Lower leg skin (tissue), 4 donors: ENCODE measurements at places on chromosomes 3 and 15. TPM values are rescaled to one million over a fixed set of nuclear protein-coding genes. Genes with fewer than 3 reads are reported as not detected.

The KLHL40 gene
- total RNA-seq, result not detected

The ABCF3 gene
- total RNA-seq, result 62.9 TPM

The IFT80 gene
- 9.7 TPM for total RNA-seq

The FBXO40 gene
- total RNA-seq, result not detected

The TMCO5A gene
- total RNA-seq, result not detected

DNA sequence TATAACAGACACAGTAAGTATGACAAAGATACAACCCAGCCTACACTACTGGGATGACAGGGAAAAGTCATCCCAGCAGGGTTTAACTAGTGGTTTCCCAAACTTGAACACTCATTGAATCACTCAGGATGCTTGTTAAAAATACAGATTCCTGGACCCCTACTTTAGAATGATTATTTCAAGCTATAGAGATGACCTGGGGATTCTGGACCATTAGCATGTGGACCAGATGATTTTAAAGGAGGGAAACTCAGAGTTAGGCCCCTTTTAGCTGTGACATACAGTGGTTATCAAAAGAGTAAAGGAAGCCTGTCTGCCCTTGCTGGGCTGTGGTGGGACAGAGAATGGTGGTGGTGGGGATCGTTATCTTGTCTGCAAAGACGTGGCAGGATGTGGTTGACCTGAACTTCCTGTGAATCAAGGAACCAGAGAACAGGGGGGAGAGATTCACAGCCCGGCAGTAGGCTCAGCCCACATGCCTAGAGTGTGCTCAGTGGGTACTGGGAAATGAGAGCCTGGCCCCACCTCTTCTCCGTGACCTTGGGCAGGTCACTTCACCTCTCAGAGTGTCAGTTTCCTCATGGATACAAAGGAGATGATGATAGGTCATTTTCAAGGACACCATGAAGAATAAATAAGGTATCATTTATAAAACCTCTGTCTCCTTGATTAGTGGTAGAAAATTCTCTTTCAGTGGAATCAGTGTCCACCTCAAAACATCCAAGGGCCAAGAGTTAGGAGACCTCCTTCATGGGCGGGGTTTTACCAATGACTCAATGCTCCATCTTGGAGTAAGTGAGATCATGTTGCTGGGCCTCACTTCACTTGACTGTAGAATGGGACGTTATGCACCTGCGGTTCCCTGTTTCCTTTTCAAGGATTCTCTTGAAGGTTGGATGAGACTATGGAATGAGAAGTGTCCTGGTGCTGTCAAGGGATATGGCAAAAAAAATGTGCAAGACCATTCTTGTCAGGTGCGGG lies 306.5 kb downstream of the RPLP1 start:
- DNase-seq, result peak; percentile 27

GRCh38 chr3:129015388-129016105 lies 14.4 kb downstream of the EFCC1 start:
- DNase-seq, result no peak

DNA sequence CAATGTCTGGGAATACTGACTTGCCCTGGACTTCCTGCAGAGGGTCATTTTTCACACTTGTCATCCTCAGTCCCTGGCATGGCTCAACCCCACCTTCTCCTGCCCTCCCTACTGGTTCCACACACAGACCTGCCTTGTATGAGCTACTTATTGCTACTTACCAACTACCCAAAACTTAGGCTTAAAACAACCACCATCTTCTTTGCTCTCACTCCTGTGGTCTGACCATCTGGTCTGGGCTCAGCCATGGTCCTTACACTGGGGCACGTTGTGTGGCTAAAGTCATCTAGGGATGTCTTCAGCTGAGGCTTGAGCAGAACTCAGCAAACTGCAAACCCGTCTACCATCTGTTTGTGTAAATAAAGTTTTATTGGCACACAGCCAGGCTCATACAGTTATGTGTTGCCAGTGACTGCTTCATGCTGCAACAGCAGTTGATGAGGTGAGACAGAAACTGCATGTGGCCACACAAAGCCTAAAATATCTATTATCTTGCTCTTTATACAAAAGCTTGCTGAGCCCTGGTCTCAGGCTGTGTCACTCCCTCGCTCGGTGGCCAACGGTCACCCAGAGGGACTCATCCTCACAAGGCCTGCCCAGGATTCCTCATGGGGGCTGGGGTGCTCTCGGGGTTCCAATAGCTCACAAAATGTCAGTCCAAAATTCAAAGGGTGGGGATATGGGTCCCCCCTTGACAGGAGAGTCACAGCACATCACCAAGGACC lies 43.5 kb downstream of the KLF15 start:
- no peak for DNase-seq

DNA sequence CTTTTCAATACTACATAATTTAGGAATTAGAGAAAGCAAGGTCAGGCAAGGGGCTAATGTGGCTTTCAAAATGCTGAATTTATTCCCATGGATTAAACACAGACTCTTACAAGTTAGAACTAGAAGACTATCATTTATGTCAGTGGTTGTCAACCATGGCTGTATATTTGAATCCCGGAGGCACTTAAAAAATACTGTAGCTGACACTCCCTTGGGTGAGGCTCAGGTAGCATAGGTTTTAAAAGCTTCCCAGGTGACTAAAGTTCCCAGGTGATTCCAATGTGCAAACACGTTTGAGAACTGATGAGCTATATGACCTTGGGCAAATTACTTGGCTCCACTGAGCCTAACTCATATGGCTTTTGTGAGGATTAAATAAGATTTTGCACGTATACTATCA lies 29.6 kb downstream of the AAGAB start:
- DNase-seq, result peak; percentile 32

DNA sequence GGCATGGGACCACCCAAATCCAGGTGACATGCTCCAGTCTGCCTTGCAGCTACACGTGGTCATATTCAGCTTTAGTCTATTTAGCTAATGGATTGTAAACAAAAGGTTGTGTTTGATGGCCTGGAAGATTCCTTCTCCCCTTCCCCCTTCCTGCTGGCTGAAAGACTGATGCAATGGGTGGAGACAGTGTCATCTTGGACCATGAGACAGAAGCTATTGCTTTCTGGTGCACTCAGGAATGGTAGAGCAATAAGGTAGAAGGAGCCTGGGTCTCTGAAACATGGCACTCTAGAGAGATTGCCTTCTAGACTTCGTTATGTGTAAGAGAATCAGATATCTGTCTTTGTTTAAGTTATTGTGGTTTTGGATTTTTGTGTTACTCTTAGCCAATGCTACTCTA lies 25.7 kb upstream of the PTX3 start:
- DNase-seq, result no peak

DNA sequence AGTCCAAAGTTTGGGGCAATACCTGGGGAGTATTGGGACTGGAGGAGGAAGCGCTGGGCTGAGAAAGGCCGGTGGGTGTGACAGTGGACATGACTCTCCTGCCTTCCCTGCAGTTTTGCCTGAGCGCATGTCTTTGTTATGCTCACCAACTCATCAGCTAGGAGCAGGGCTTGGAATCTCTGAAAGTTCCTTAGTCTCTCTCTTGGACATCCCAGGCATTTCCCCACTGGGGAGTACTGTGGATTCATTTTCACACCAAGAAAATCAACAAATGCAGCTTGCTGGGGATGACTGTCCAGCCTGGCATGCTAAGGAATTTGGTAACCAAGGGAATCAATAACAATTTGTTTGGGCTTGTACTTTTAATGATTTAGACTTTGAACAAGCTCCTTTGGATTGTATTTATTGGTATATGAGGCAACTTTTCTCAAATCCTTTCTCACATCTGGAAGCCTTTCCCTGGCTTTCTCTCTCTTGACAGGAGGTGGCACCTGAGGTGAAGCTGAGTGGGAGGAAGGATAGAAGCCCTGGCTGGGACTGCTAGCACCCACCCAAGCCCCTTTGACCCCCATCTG lies 48.5 kb upstream of the CHST2 start:
- no peak for DNase-seq

DNA sequence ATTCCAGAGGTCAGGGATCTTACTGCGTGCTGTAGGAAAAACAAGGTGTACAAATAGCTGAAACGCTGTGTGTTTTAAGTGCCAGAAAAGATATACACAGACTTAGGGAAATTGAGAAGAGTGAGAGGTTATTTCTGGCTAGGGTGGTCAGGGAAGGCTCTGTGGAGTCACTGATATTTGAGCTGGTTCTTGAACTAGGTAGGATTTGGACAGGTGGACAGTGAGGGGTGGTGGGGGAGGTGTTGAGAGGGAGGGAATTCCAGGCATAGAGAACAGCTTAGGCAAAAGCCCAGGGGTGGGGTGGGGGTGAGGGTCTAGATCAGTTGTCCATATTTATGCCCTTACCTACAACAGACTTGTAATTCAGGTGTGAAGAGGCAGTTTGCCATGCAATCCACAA lies 7.0 kb downstream of the SEMA6D start:
- no peak for DNase-seq

DNA sequence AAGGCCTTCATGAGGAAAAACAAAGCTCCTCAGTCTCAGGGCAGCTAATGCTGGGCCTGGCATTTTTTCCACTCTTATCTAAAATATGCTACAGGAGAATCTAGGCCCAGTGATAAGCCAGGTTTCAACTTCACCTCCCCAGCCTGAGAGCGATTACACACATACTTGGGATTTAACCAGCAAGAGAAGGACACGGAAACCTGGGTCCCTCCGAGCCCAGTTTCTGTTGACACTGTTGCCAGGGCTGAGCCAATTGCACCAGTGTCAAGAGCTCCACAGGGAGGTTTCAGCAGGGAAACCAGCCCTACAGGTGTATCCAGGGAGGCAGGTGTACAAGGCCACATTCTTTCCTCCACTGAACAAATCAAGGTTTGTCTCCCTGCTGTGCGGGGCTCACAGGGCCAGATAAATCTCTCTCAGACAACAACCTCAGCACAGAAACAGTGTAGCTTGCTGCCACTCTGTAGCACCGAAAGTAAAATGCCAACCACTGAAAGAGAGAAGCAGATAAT lies 85.4 kb downstream of the MAGI1 start:
- DNase-seq, result peak; percentile 47

DNA sequence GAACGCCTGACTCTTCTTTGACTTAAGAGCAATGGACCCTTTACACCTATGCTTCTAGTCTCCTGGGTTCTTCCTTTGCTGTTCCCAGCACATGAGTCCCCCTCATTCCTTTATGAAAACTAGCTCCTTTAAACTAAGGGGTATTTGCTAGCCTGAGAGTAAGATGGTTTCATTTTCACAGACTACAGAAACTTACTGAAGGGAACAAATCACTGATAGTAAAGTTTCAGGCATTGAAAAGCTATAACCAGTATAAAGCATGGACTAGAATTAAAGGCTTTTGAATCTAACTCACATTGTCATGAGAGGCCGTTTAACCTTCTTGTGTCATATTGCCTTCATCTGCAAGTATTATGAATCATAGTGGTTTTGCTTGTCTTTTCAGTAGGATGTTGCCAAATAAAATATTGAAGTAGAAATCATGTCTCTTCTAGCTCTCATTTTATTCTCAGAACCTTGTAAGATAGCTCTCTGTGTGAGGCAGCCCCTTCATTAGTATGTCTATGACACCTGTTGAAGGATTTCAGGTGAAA lies 765.9 kb downstream of the NR2F2 start:
- no peak for DNase-seq

GRCh38 chr15:86009727-86010126 lies 69.9 kb upstream of the AGBL1 start:
- DNase-seq, result no peak

- no peak for DNase-seq
These were observed 439.8 kb upstream of the ARRDC4 start for GRCh38 chr15:97520689-97521088.

DNA sequence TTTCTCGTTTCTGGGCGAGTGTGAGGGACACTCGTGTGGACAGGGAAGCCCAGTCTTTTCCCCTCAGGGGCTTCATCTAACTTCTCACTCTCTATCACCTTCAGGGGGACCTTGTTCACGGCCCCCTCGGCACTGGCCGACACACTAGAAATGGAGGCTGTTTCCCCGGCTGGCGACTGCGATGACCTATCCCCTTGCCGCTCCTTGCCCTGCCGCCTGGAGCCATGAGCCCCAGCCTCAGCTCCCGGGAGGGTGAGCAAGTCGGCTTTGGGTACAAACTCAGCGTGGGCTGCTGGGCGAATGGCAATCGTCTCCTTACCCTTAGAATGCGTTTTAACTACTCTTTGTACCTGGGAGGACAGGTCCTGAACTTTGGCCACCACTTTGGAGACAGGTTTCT lies 41.0 kb downstream of the FMN1 start:
- no peak for DNase-seq

DNA sequence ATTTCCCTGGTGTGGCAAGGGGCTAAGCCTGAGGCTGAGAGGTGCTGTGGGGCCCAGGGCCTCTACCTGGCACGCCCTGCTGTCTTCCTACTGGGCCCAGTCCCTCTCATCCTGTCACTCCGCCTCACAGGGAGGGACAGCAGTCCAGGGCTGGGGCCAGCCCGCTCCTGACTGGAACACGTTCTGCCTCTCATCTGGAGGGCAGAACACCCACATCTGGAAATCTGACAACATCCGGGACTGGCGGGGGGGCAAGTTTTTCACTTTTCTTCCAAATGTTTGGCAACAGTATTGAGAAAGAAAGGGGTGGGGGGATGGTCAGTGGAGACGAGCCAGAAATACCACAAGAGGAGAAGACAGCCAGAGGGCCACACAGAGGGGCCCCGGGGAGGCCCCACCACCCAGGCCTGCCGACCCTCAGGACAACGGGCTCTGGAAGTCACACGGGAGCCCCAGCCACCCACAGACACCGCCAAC lies 1.8 kb upstream of the MYL3 start:
- peak; percentile 92 for DNase-seq

DNA sequence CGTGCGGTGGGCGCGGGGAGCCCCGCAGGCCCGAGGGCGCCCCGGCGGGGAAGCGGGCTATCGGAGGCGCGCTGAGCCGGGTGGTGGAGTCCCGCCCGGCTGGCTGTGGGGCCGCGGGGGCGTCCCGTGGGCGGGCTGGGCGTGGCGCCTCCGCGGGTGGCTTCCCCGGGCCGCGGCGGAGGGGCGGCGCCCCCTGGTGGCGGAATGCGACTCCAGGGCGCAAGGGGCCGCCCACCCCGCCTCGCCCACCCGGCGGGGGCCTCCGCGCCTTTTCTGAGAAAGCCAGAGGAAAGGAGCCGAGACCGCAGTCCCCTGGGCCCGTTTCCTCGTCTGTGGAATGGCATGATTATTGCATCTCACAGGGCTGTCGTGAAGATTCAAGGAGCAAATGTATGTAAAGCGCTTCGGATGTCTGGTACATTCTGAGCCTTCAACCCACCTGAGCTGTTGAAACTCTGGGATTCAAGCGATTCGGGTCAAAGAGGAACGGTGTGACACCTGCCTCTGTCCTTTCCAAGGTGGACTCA lies 31.9 kb upstream of the RAB6B start:
- DNase-seq, result no peak

GRCh38 chr3:182136008-182136910 lies 424.5 kb downstream of the SOX2 start:
- no peak for DNase-seq

- DNase-seq, result no peak
These were observed 57.2 kb upstream of the MCF2L2 start for GRCh38 chr3:183485585-183485984.

DNA sequence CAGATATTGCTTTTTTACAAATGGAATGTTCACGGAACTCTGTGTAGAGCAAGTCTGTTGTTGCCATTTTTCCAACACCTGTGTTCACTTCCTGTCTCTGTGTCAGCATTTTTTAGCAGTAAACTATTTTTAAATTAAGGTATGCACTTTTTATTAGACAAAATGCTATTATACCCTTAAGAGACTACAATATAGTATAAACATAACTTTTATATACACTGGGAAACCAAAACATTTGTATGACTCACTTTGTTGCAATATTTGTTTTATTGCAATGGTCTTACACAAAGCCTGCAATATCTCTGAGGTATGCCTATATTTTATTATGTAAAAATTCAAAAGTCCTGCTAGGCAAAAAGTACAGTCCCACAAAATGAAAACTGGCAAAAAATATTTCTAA lies 39.8 kb upstream of the FGF7 start:
- no peak for DNase-seq

- no peak for DNase-seq
These were observed 79.8 kb downstream of the RFTN1 start for GRCh38 chr3:16433701-16434151.

GRCh38 chr15:71788646-71789579 lies 21.4 kb upstream of the NR2E3 start:
- peak; percentile 60 for DNase-seq
